Breast epithelium (tissue), 4 donors: ENCODE measurements at places on chromosomes 7 and 10. TPM values are rescaled to one million over a fixed set of nuclear protein-coding genes. Genes with fewer than 3 reads are reported as not detected.

The ZNF365 gene
- 1.8 TPM for total RNA-seq

The IFIT1B gene
- total RNA-seq, result not detected

The C10orf143 gene
- 6.6 TPM for total RNA-seq

The SNX8 gene
- total RNA-seq, result 20.3 TPM

The POLR2J2 gene
- 1.6 TPM for total RNA-seq

The MMRN2 gene
- 32.6 TPM for total RNA-seq

The DNAAF5 gene
- 23.6 TPM for total RNA-seq

The CFAP46 gene
- 0.16 TPM for total RNA-seq

The ST8SIA6 gene
- total RNA-seq, result 18.4 TPM
